ENCODE measurements at places on chromosomes 4 and X. TPM values are rescaled to one million over a fixed set of nuclear protein-coding genes. Genes with fewer than 3 reads are reported as not detected.

The TRAM1L1 gene
- 8.3 TPM for total RNA-seq

The EDA gene
- 4.3 TPM for total RNA-seq

The RBMX2 gene
- total RNA-seq: 18.0 TPM

The EOLA1 gene
- total RNA-seq: 10.6 TPM

The AFP gene
- not detected for total RNA-seq

DNA sequence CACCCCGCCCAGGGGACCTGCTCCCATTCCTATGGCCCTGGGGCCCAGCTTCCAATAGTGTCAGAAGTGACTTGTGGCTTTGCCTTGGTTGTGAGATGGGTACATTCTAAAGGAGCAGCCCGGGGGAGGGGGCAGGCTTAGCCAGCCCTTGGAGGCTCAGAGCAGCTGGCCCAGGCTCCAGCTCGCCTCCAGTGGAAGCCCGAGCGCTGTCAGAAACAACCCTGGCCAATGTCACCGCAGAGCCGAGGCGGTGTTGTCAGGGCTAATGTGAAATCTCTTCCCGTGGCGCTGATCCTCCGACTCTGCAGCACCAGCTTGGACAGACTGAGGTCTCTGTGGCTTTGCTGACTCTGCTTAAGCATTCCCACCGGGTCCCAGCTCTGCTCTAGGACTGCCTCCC is 29.2 kb upstream of the ZNF81 start:
- H3K27me3 ChIP-seq: no peaks in the 10 kb centered on the region
- no peak overlapping the region for H3K4me3 ChIP-seq
- H3K4me1 ChIP-seq: no peaks in the 10 kb centered on the region
- H3K27ac ChIP-seq: no peak overlapping the region

DNA sequence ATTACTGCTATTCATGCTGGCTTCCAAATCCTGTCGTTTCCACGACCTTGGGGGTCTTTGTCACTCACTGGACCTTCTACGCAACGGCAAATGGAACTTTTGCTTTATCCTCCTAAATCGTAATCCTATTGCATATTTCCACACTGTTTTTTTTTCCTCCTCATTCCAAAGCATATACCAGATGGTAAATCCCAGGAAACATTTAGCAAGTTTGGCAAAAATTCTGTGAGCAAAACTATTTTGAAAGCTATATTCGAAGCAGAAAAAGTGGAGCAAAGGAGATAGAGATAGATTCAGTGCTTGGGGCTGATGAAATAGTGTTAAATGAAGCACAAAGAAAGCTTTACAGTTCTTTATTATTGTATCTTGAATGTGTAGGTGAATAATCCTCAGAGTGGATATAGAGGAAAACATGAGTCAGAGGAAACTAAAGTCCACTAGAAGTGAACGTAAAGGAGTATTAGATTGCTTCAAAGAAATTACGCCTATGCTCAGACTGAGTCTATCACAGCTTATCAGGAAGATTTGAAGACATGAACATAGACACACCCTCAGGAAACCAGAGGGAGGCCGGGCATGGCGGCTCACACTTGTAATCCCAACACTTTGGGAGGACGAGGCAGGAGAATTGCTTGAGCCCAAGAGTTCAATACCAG is 50.2 kb upstream of the FAM9A start:
- DNase-seq: no peak
- H3K4me3 ChIP-seq: no peak overlapping the region
- no peaks in the 10 kb centered on the region for H3K27me3 ChIP-seq
- H3K36me3 ChIP-seq: no peaks in the 10 kb centered on the region
- H3K4me1 ChIP-seq: no peaks in the 10 kb centered on the region
- H3K27ac ChIP-seq: no peak overlapping the region

DNA sequence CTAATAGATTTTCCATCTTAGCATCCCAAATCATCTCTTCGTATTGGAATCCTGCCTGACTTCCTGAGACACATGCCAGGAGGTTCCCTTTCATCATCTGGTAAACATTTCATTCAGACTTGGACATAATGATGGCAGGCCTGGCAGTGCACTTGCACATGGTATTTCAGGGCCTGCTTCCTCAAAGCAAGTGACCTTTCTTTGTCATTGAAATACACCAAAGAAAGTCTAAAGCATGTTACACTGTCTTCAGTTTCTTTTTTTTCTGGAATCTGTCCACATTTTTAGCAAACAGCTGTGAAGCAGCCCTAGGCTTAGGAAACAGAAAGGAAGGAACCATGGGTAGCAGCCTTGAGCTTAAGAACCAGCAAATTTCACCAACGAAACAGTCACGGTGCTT is 205.9 kb upstream of the VCX start:
- no peak overlapping the region for H3K4me3 ChIP-seq
- H3K27ac ChIP-seq: no peak overlapping the region
- H3K27me3 ChIP-seq: no peaks in the 10 kb centered on the region
- no peaks in the 10 kb centered on the region for H3K36me3 ChIP-seq
- no peak for DNase-seq
- no peaks in the 10 kb centered on the region for H3K4me1 ChIP-seq

DNA sequence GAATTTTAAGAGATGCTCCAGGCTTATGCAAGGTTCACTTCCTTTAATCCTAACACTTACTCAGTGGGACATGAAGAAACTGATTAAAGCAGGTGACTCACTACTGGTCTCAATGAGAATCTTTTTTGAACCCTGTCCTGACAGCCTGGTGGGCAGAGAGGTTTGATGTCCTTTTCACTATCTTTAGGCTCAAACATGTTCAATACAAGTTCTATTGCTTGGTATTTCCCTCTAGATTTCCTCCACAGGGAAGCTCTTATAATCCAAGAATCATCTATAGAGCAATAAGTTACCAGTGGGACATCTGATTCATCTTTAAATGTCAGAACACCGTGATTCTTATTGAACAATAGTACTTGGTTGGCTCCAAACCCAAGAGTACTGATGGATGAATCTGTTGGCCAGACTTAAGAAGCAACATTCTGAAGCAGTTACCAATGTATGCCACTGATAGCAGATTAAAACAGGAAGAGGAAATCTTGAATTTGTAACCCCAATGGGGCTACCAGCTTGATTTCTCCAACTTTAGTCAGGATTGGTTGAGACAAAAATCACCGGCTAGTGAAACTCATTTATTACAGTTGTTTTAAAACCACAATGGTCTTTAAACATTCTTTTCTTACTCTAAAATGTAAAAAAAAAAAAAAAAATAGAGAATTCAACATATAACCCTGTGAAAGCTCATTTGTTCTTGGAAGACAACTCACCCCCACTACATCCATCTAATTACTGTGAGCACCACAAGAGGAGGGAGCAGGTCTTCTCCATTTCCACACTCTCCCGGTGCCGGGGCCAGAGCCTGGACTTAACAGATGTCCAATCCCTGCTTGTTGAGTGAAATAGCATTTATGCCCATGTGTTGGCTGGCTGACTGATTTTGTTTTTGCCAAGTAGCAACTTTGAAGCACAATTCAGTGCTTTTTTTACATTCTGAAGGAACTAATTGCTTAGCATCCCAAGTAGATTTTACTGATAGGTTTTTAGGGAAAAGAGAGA is 43.3 kb downstream of the FGFBP1 start:
- no peaks in the 10 kb centered on the region for H3K4me1 ChIP-seq
- DNase-seq: no peak
- no peak overlapping the region for H3K27ac ChIP-seq

- H3K36me3 ChIP-seq: no peaks in the 10 kb centered on the region
- no peak overlapping the region for H3K27ac ChIP-seq
- no peak for DNase-seq
- H3K4me1 ChIP-seq: no peaks in the 10 kb centered on the region
- H3K27me3 ChIP-seq: no peaks in the 10 kb centered on the region
- H3K4me3 ChIP-seq: no peak overlapping the region
These were observed 33.0 kb upstream of the PGRMC2 start for GRCh38 chr4:128320656-128321055.

DNA sequence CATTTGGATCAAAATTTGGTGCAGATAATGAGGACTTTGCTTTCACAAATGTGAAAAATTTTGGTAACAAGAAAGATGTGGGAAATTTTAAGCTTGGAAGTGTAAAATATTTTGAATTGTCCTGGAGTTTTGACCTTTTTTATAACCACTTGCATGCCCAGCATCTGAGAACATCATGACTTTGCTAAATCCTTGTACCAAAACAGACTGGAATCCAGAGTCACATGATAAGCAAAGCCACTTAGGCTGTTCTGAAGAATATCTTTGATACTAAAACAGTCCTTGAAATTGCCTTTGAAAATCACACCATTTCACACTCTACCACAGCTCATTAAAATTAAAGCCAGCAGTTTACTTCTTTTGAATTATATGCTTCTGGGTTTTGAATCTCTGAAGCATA is 2.5 kb upstream of the PPM1K start:
- H3K4me1 ChIP-seq: peaks cover 11% of the 10 kb centered on the region
- no peaks in the 10 kb centered on the region for H3K36me3 ChIP-seq
- no peak overlapping the region for H3K4me3 ChIP-seq

DNA sequence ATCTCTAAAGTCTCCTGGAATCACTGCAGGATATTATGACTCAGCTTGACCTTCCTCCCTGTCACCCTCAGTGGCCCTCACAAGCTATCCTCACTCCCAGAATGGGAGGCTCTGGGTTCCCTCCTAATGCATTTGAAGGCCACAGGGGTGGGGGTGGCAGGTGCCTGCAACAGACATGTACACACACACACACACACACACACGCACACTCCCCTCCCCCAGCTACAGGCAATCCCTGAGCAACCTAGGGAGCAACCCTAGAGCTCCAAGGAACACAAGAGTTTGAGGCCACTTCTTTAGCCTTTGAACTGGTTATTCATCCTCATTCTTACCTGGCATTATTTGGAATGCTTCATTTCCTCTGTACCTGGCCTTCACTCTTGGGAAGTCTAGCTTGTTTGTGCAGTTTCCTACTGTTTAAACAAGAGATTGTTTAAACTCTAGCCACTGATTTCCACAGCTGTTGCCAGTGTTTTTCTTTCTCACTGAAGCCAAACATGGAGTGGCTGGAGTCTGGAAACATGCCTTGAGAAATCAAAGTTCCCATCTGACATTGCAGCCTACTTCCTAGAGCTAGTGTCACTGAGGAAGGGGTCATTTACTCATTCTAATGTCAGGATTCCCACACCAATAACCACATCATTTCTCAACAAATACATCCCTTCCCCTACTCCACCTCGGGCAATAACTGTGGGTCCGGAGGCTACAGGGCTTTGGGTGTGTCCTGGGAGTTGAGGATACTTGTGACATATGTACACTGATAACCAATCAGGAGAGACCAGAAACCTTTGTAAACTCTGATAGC is 37.7 kb downstream of the MAOA start:
- DNase-seq: no peak
- no peaks in the 10 kb centered on the region for H3K27me3 ChIP-seq
- no peak overlapping the region for H3K27ac ChIP-seq
- H3K4me1 ChIP-seq: no peaks in the 10 kb centered on the region

DNA sequence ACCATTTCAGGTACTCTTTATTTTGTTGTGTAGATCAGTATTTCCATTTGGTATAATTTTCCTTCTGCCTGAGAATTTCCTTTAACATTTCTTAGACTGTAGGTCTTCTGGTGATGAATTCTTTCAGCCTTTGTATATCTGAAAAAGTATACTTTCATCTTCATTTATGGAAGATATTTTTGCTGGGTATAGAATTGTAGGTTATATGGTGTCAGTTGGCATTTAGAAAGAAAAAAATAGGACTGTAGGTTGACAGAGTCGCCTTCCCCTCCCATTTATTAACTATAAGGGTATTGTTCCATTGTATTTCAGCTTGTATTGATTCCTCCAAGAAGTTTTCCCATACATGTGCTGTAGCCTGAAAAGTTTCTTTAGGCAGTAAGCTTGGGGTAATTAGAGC is 71.9 kb downstream of the KDM6A start:
- no peak overlapping the region for H3K4me3 ChIP-seq
- H3K27ac ChIP-seq: no peak overlapping the region
- H3K27me3 ChIP-seq: no peaks in the 10 kb centered on the region
- H3K4me1 ChIP-seq: no peaks in the 10 kb centered on the region
- DNase-seq: no peak
